ENCODE measurements at places on chromosomes 2 and 18. TPM values are rescaled to one million over a fixed set of nuclear protein-coding genes. Genes with fewer than 3 reads are reported as not detected.

- H3K4me3 ChIP-seq: no peak overlapping the region
- H3K27me3 ChIP-seq: no peaks in the 10 kb centered on the region
- peak overlapping the region; percentile 63 for H3K27ac ChIP-seq
- peaks cover 54% of the 10 kb centered on the region for H3K4me1 ChIP-seq
- no peaks in the 10 kb centered on the region for H3K36me3 ChIP-seq
- no peak for DNase-seq
These were observed 116.0 kb downstream of the SETBP1 start for GRCh38 chr18:44796429-44797428.

GRCh38 chr2:109497463-109497862, 116.3 kb downstream of the SEPTIN10 start:
- H3K4me1 ChIP-seq: peaks cover 26% of the 10 kb centered on the region
- H3K36me3 ChIP-seq: peaks cover 7% of the 10 kb centered on the region
- no peaks in the 10 kb centered on the region for H3K27me3 ChIP-seq
- H3K4me3 ChIP-seq: peak overlapping the region; percentile 36
- peak overlapping the region; percentile 81 for H3K27ac ChIP-seq
- peak; percentile 75 for DNase-seq

GRCh38 chr2:129233751-129234406, 745.6 kb upstream of the RAB6C start:
- no peak overlapping the region for H3K27ac ChIP-seq
- H3K27me3 ChIP-seq: no peaks in the 10 kb centered on the region
- H3K4me1 ChIP-seq: no peaks in the 10 kb centered on the region
- DNase-seq: no peak

- no peaks in the 10 kb centered on the region for H3K27me3 ChIP-seq
- DNase-seq: no peak
- H3K27ac ChIP-seq: peak overlapping the region; percentile 27
- H3K36me3 ChIP-seq: no peaks in the 10 kb centered on the region
- no peak overlapping the region for H3K4me3 ChIP-seq
These were observed 30.1 kb downstream of the HS1BP3 start for GRCh38 chr2:20620696-20621365.

DNA sequence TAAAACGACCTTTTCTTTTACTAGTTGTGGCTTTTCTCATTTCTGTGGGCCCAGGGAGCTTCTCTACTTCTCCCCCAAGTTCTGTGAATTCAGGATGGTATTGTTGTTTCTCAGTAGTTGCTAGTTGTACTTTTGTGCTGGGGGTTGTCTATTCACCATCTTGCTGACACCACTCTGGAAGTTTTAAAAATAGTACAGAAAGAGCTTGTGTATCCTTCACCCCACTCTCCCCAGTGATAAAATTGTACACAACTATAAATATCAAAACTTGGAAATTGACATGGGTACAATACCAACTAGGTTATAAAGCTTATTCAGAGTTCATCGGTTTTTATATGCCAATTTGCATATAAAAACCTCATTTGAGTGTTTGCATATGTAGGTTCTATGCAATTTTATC, 45.3 kb upstream of the REEP1 start:
- no peak overlapping the region for H3K4me3 ChIP-seq
- no peak for DNase-seq
- no peak overlapping the region for H3K27ac ChIP-seq

DNA sequence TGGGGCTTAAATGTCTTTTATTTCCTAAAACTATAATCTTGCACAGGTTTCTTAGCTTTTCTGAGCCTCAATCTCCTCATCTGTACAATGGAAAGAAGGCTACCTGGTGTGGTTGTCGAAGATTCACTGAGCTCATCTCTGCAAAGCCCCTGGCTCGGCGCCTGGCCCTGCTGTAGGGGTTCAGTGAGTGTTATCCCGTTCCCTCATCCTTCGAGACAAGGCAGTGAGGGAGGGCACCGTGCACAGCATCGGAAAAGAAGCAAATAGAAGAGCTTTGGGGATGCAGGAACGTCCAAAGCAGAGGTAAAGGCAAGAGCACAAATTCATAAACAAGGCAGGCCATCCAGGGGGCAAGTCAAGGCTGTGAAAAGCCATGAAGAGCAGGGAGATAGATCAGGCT, 41.2 kb upstream of the ATG16L1 start:
- H3K36me3 ChIP-seq: no peaks in the 10 kb centered on the region
- peaks cover 7% of the 10 kb centered on the region for H3K4me1 ChIP-seq
- no peak overlapping the region for H3K27ac ChIP-seq
- H3K4me3 ChIP-seq: no peak overlapping the region
- no peaks in the 10 kb centered on the region for H3K27me3 ChIP-seq
- no peak for DNase-seq

- no peak overlapping the region for H3K27ac ChIP-seq
- H3K36me3 ChIP-seq: no peaks in the 10 kb centered on the region
- H3K27me3 ChIP-seq: no peaks in the 10 kb centered on the region
- no peak overlapping the region for H3K4me3 ChIP-seq
- peaks cover 32% of the 10 kb centered on the region for H3K4me1 ChIP-seq
- DNase-seq: peak; percentile 65
These were observed 25.2 kb downstream of the AAK1 start for GRCh38 chr2:69618362-69618761.

- DNase-seq: no peak
- H3K4me1 ChIP-seq: peaks cover 71% of the 10 kb centered on the region
- H3K27me3 ChIP-seq: no peaks in the 10 kb centered on the region
- no peaks in the 10 kb centered on the region for H3K36me3 ChIP-seq
These were observed 11.5 kb downstream of the DNMT3A start for GRCh38 chr2:25330273-25330672.

DNA sequence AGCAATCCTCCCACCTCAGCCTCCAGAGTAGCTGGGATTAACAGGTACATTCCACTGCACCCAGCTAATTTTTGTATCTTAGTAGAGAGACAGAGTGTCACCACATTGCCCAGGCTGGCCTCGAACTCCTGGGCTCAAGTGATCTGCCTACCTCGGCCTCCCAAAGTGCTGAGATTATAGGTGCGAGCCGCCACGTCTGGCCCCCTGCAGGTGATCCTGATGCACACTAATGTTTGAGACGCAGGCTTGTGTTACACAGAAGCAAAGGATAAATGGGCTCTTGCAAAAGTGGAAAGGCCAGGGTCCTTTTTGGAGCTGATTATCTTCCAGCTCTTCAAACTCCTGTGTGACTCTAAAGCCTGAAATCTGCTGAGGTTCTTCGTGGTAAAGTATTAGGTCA, 84.2 kb downstream of the TGFA start:
- H3K4me1 ChIP-seq: no peaks in the 10 kb centered on the region
- H3K27me3 ChIP-seq: no peaks in the 10 kb centered on the region
- no peak overlapping the region for H3K27ac ChIP-seq
- DNase-seq: no peak

- H3K4me3 ChIP-seq: no peak overlapping the region
- H3K27me3 ChIP-seq: no peaks in the 10 kb centered on the region
- H3K27ac ChIP-seq: peak overlapping the region; percentile 89
These were observed 11.5 kb downstream of the IGFBP5 start for GRCh38 chr2:216683846-216684245.

DNA sequence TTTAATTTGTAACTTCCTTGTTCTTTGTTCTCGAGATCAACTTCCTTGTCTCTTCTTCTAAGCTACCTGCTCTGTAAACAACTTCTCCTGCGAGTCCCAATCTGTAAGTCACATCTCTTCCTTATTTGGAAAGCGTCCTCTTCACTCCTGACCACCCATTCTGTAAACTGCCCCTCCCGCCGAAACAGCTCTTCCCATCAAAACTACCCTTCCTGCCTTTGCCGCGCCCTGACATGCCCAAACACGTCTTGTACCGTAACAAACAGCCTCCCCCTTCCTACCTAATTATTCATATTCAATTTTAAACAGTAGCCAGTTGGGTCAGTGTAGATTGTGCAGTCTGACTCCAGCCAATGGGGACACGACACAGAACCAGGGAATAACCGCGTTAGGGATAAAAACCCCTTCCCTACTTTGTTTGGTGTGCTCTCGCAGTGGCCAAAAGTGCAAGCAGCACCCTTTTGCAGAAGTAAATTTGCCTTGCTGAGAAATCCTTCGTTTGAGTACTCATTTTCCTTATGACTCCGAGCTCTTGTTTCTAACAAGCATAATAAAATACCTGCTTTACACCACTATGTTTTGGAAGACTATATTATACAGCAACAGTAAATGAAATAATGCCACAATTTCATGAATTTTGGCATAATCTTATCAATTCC, 39.8 kb downstream of the PIAS2 start:
- H3K4me3 ChIP-seq: no peak overlapping the region
- H3K27ac ChIP-seq: no peak overlapping the region
- DNase-seq: no peak

Gene MFSD2B
- 0.12 TPM for polyA plus RNA-seq

Gene QPCT
- 0.36 TPM for polyA plus RNA-seq

Gene CTAGE1
- polyA plus RNA-seq: not detected

Gene SPRED2
- 4.1 TPM for polyA plus RNA-seq

Gene REG1B
- 2.2 TPM for polyA plus RNA-seq

Gene AMMECR1L
- 8.3 TPM for polyA plus RNA-seq

Gene GKN2
- not detected for polyA plus RNA-seq

Gene MYO5B
- 0.10 TPM for polyA plus RNA-seq

Gene IMPA2
- 61.4 TPM for polyA plus RNA-seq
